Naive thymus-derived CD8-positive, alpha-beta T cell (primary cell): ENCODE measurements at places on chromosomes 3 and 15. TPM values are rescaled to one million over a fixed set of nuclear protein-coding genes. Genes with fewer than 3 reads are reported as not detected.

Gene DTX3L
- total RNA-seq: 40.6 TPM

Gene CCR3
- not detected for total RNA-seq

Gene NMNAT3
- 8.3 TPM for total RNA-seq

Gene FOXB1
- total RNA-seq: not detected

Gene CCR5
- 0.47 TPM for total RNA-seq

Gene CCDC66
- 114 TPM for total RNA-seq

Gene CPLX3
- total RNA-seq: 0.39 TPM

Gene GOLGA8H
- total RNA-seq: not detected

Gene NGLY1
- total RNA-seq: 92.4 TPM

Gene RBP2
- not detected for total RNA-seq

Gene FRMD5
- 0.21 TPM for total RNA-seq

Gene CISH
- total RNA-seq: 8.8 TPM

Gene AQP9
- total RNA-seq: not detected

Gene CPNE9
- total RNA-seq: 0.55 TPM

Gene DZIP1L
- total RNA-seq: not detected

Gene ALDH1A3
- not detected for total RNA-seq

Gene XCR1
- total RNA-seq: not detected
